ENCODE measurements at places on chromosomes 4 and X.

DNA sequence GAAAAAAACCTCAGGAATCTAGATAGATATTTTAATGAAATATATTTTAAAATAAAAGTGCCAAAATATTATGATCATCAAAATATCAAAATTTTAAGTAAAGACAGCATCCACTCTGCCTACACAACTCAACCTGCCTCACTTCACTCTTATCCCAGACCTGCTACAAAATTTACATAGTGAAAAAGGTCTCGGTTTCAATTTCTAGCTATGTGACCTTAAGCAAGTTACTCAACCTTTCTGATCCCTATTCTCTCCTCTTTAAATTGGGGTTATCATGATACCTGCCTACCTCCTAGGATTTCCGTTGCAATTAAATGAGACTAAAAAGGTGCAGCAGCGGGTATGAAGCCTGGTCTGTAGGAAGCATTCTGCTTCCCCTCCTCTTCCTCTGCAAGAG lies 72.9 kb downstream of the FAM114A1 start:
- DNase-seq = no peak

- no peak for DNase-seq
Observed at GRCh38 chrX:85964744-85965143, 82.6 kb downstream of the CHM start.

GRCh38 chr4:38449506-38450174 lies 214.4 kb upstream of the KLF3 start:
- no peak for DNase-seq

DNA sequence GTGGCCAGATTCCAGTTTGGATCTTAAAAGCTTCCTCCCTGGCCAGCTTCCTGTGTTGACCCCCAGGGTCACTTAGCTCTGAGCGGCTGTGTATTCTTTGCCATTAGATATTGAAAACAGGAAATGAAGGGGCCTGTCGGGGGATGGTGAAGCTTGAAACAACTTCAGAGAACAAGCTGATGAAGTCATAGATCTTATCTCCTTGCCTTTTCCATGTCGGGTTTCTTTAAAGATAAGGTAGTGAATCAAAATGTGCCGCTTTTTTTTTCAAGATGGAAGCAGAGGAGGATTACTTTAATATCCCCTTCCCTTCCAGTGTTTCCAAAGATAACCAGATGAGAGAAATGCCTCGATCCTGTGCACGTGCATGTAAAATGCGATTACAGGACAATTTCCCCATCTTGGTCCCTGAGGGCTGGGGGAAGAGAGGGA lies 508.5 kb downstream of the MID1IP1 start:
- DNase-seq = peak; percentile 81
